ENCODE measurements at places on chromosomes 12 and 14.
A peak's percentile ranks its signal among the peaks of the same experiment; 100 is the strongest.

- DNase-seq = peak; percentile 7
These were observed 20.6 kb upstream of the PKP2 start for GRCh38 chr12:32917094-32917611.

- DNase-seq = no peak
These were observed 8.1 kb upstream of the ALDH1L2 start for GRCh38 chr12:105092336-105092735.

DNA sequence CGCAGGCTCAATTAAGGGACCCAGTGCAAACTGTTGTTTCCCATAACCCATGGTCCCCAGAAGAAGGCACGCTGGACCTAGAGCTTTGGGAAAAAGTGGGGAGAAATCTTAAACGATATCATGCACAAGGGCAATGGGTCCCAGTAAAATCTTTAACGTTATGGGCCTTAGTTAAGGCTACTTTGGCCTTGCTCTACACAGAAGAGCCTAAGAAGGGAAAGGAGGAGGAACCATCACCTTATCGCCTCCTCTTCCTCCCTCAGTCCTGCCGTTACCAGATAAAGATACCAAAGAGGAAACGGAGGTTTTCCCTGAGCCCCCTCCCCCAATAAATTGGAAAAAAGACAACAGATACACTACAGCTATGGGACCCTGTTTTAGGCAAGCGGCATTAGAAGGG is 116.9 kb downstream of the PPHLN1 start:
- DNase-seq = no peak

DNA sequence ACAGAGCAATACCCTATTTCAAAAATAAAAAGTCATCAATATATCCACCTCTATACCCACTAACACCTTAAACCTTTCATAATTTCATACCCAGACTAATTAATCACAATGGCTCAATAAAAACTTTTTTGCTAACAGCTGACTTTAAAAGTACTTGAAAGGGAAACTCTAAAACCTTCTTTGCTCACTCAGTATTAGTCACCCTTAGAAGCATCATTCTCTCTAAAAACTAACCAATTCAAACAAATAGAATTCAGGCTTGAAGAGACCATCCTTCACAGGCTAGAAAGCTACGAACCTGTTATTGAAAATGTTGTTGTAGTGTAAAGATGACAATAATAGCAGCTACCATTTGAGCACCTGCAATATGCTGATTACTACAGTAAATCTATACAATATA is 37.2 kb downstream of the HECTD1 start:
- no peak for DNase-seq

DNA sequence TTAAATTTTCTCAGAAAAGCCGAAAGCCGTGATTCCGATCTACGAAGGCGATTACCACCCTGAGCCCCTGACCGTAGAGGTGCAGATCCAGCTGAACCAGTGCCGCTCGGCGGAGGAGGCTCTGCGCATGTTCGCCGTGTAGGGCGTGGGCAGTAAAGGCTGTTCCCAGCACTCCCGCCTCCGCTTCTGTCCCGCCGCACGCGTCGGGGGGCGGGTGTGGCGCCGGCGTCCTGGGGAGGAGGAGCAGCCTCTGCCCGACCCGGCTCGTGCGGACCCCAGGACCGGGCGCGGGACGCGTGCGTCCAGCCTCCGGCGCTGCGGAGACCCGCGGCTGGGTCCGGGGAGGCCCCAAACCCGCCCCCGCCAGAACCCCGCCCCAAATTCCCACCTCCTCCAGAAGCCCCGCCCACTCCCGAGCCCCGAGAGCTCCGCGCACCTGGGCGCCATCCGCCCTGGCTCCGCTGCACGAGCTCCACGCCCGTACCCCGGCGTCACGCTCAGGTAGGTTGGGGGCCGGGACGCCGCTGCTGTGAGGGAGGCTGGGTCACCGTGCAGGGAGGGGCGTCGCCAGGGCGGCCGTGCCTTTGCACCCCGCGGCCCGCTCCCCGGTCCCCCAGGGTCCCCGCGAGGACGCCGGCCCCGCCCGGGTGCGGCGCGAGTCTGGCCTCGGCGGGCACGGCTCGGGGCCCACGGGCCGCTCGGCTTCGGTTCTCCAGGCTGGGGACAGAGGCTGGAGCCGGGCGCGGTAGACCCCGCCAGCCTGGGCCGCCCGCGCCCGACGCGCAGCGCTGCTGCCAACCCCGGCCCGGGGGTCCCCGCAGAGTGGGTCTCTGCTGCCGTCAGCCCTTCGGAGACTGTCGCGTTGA is at the start of gene B3GNT4:
Gene B3GNT4, plus strand, starts transcription at position 409 of the 866 bp plus-strand sequence. CDS start 910 bp downstream, outside the sequence.
- no peak for DNase-seq

Measured in stromal cell of bone marrow (primary cell).